ENCODE measurements at places on chromosomes 7 and 10.
A peak's percentile ranks its signal among the peaks of the same experiment; 100 is the strongest.

DNA sequence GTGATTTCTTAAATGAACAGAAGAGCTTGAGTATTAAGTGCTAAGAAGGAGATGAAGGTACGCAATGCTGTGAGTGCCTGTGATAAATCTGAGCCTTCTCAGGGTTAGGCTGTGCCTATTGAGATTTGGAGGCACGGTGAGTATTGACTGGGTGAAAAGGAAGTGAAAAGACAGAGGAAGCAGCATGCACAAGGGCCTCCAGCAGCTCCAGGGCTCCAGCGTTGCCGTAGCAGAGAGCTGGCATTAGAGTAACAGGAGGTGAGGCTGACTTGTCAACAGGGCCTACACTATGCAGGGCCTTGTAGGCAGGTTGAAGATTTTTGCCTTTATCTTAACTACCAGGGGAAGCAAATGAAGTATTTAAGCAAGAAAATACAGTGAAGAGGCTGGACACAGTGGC, 54.1 kb upstream of the PDCD4 start:
- no peak for DNase-seq

GRCh38 chr10:110704906-110705476, 60.9 kb downstream of the RBM20 start:
- no peak for DNase-seq

GRCh38 chr10:25704622-25705021, 229.4 kb upstream of the MYO3A start:
- no peak for DNase-seq

DNA sequence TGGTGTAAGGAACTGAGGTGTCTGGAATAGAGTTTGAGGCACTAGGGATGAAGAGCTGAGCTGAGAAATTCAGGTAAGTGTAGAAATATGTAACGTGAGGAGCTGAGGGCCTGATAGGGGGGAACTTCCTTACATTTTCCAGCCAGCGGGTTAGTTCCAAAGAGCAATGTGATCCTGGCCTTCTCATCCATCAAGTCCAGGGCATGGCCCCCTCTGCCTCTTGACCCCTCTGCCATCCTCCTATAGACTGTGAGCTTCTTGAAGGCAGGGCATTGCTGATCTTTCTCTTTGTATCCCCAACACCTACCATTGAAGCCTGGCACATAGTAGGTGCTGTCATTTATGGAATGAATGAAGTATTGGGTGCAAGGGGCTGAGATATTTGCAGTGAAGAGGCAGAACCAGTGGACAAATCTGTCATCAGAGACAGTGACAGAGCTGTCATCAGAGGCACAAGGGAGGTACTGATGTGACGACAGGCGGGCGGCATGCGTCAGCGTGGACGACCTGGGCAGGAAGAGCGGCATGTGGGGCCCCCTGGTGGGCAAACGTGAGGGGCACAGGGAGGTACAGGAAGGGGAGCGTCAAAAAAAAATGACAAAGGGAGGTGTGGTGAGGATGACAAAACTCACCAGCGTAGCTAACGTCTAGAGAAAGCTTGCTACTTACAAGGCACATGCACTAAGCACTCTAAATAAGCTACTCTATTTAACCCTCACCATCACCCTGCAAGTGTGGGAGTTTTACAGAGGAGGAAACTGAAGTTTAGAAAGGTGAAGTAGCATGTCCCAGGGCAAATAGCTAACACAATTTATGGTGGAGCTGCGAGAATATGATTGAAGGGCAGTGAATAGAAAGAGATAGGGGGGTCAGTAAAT, 5.2 kb upstream of the CAMK2G start:
- peak; percentile 78 for DNase-seq

DNA sequence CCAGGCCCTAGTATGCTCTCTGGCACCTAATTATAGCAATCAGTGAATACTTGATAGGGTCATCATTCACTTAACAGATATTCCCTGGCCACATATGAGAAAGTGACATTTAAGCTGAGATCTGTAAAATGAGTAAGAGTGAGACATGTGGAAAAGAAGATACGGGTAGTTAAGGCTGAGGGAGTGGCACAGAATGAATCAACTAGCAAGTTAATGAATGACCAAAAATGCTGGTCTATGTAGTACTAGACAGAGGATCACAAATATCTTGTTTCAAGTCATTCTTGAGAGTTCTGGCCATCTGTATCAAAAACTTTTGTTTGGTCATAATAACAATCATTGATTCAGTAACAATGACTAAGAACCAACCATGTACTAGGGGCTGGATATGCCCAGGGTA, 954.9 kb downstream of the CNTNAP2 start:
- DNase-seq: no peak

- DNase-seq: peak; percentile 50
Observed at GRCh38 chr10:103659674-103660363, 166.3 kb downstream of the NEURL1 start.

- DNase-seq: peak; percentile 62
Observed at GRCh38 chr10:119871881-119872609, 598 bp downstream of the MCMBP start.

All from PC-9 (cell line).